ENCODE measurements at places on chromosomes 11 and 22.

DNA sequence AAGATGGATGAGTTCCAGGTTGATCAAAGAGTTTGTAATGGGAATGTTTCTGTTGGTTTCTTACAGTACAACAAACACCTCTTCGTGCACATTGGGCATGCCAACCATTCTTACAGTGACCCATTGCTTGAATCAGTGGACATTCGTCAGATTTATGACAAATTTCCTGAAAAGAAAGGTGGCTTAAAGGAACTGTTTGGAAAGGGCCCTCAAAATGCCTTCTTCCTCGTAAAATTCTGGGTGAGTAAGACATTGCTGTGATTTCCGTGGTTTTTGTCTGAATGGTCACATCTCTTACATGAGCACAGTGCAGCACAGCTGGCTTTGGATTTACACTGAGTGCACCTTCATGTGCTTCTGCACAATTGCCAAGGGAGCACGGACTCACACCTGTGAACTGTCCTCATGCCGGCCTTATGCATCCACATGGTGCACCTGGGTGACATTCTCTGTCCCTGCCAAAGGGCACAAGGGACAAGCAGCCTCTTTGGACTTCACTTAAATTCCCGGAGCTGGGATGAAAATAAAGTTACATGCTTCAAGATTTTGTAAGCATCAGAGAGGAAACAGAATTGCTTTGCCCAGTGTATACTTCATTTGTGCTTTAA lies 107.1 kb upstream of the RASSF10 start:
- DNase-seq: no peak

DNA sequence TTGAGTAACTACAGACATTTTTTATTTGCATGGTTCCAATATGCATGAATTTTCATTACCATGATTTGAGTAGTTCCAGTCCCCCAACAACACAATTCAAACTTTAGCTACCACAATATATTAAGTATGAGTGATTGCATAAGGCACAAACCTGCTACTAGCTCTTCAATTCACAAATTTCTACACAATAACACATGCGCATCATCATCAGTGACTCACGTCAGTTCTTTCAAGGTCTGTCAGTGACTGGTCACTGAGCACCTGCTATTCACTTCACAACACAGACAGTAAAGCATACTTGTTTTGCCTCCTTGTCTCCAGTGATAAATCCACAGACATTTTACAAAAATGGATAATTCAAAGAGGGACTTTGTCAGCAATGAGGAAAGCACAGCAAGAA lies 435.1 kb upstream of the CCDC90B start:
- DNase-seq: no peak

GRCh38 chr11:115460512-115460911 lies 43.7 kb downstream of the CADM1 start:
- DNase-seq: no peak

DNA sequence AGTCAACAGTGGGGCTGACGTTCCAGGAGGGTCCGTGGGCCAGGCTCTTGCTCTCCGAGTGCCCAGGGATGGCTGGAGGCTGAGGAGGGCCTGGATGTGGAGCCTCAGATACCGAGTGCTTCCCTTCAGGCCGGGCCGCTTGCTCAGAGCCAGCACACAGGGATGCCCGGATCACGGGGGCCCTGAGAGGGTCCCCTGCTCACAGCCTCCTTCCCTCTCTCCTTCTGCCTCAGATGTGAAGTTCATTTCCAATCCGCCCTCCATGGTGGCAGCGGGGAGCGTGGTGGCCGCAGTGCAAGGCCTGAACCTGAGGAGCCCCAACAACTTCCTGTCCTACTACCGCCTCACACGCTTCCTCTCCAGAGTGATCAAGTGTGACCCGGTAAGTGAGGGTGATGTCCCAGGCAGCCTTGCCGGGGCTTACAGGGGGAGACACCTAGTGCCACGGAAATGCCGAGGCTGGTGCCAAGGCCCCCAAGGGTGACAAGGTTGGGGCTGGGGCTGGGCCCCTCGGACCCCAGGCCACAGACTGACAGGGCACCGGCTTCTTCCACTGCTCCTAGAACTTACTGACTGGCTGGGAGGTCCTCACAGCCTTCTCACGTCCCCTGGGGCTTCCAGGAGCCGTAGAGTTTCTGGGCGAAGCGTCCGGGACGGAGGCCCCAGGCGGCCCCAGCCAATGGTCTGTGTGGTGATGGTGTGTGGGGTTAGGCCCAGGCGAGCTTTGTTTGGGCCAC lies 7.0 kb downstream of the CCND1 start:
- DNase-seq: no peak

GRCh38 chr22:21073023-21073422 lies 27.3 kb downstream of the LRRC74B start:
- DNase-seq: no peak

DNA sequence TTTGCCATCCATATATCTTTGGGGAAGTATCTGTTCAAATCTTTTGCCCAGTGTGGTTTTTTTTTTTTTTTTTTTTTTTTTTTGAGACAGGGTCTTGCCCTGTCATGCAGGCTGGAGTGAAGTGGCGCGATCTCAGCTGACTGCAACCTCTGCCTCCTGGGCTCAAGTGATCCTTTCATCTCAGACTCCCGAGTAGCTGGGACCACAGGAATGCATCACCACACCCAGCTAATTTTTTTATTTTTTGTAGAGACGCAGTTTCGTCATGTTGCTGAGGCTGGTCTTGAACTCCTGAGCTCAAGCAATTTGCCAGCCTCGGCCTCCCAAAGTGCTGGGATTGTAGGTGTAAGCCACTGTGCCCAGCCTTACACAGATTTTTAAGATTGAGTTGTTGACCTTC lies 4.8 kb upstream of the FAM118A start:
- DNase-seq: no peak

- no peak for DNase-seq
Measured at GRCh38 chr11:9625728-9626127, 38.1 kb upstream of the SWAP70 start.

- no peak for DNase-seq
Measured at GRCh38 chr22:50112151-50113118, 22.6 kb downstream of the MOV10L1 start.

GRCh38 chr11:849951-850774 lies 7.5 kb downstream of the TSPAN4 start:
- no peak for DNase-seq

DNA sequence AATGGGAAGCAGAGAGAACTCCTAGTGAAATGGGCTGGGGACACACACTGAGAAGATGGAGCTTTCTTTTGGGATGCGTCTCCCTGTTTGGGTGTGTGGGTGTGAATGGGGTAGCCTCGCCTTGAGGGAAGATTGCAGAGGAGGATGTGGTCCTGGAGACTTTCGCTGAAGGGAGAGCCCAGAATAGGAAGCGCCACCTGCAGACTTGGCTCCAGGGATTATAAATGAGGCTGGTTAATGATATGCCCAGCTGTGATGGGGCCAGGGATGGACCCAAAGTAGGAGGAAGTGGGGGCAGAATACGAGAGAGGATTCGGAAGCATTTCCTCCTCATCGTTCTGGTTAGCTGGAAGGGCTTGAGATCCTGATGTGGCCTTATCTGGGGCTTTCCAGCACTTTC lies 13.7 kb downstream of the RELT start:
- DNase-seq: no peak

DNA sequence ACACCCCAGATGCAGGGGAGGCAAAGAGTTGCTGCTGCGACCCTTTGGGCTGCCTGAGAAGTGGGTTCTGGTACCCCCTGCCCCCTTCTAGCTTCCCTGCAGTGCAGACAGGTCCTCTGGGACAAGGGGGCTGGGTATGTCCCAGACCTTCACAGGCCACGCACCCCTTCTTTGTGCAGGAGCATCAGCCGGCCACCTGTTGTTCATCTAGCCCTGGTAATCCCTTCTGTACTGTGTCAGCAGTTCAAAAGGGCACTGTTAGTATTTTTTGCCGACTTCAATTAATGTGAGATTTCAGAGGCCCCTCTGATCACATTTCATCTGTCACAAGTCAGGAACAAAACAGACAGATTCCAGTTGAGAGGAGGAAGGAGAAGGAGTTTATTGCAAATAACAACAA lies 49.9 kb downstream of the ALX4 start:
- no peak for DNase-seq

- no peak for DNase-seq
Measured at GRCh38 chr11:129251067-129251466, 58.9 kb upstream of the ARHGAP32 start.

DNA sequence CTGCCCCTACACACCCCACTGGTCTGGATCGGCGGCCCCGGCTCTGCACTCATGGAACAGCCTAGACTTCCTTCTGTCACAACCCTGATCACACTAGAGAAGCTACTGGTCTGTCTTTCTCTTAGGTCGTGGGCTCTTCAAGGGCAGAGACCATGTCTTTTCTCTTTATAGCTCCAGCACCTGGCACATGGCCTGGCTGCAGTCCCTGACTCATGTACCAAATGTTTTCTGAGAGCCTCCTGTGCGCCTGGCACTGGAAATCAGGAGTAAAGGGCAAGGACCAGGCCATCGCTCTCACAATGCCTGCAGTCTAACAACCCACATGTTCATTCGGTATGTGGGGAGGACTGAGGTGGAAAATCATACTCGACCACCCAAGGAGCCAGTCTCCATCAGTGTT lies 7.5 kb downstream of the ASCC2 start:
- DNase-seq: no peak

- no peak for DNase-seq
Measured at GRCh38 chr11:118147502-118147901, 5.1 kb downstream of the SCN4B start.

GRCh38 chr22:20992056-20992442 lies 9.9 kb downstream of the THAP7 start:
- DNase-seq: no peak

DNA sequence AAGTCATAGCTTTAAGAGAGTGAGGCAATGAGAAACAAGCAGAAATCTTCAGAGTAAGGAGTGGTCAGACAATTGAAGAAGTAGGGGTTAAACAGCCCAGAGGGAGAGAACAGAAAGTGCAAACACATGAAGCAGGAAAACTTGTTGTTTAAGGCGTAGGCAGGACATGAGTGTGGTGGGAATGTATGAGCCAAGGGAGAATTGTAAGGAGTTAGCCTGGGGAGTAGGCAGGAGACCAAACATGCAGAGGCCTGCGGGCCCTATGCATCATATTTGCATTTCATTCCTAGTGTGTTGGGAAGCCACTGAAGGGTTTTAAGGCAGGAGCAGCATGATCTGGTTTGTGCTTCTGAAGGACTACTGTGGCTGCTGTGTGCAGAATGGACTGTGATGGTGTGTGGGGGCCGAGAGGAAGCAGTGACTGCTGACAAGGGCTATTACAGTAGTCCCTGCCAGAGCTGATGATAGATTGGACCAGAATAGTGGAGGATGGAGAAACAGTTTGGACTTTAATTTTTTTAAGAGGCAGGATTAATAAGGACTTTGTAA lies 179.9 kb upstream of the C11orf87 start:
- DNase-seq: no peak

- no peak for DNase-seq
Measured at GRCh38 chr22:41302811-41303210, 1.5 kb downstream of the ZC3H7B start.

GRCh38 chr11:84136926-84137325 lies 850.8 kb upstream of the CCDC90B start:
- DNase-seq: no peak

- DNase-seq: no peak
Measured at GRCh38 chr11:87425391-87425790, 387.7 kb downstream of the TMEM135 start.

- no peak for DNase-seq
Measured at GRCh38 chr22:30668386-30668710, 673 bp upstream of the DUSP18 start.

DNA sequence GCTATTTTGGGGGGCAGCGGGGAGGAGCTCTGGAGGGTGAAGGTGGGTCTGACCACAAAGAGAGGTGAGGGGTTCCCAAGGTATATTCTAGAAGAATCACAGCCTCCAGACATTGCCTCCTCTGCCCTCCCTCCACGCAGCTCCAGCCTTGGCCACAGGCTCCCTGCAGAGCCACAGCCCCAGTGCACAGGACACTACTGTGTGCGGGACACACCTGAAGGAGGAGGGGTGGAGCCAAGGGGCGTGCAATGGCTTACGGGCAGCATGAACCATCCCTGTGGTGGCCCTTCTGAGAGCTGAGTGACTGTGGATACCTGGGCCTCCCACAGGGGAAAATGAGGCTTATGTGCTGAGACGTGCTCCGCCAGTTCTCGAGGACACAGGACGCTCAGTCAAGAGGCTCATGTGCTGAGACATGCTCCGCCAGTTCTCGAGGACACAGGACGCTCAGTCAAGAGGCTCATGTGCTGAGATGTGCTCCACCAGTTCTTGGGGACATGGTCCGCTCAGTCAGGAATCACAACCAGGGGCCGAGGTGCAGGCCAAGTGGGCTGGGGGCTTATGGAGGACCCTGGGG lies 417.3 kb downstream of the SHANK2 start:
- no peak for DNase-seq

DNA sequence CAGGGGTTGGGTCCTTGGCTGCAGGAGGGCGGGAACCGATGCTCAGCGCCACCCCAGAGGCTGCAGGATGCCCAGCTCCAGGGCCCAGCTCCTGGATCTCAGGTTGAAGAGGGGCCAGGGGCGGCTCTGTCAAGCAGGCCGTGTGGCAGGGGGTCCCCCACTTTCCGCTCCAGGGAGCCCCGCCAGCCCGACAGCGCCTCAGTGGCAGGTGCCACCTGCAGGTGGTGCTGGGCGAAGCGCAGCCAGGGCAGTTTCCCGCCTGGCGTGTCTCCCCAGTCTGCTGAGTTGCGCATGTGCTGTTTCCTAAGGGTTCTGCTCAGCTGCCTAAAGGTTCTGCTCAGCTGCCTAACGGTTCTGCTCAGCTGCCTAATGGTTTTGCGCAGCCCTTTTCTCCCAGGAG lies 442.1 kb downstream of the POTEH start:
- DNase-seq: no peak

DNA sequence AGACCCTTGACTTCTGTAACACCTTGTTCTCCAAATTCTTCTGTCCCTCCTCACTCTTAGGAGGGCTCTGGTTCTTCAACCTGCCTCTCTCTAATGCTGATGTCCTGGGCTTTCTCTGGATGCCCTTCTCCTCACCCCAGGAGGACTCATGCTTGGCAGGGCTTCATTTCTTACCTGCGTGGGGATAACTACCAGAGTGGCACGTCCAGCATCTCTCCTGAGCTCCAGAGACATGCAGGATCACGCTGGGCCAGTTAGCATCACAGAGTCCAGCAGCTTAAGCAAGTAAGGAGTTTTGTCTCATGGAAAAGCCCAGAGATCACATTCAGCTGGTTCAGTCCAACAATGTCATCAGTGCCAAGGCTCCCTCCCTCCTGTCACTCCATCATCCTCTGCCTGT lies 36.4 kb downstream of the RTL6 start:
- DNase-seq: no peak

DNA sequence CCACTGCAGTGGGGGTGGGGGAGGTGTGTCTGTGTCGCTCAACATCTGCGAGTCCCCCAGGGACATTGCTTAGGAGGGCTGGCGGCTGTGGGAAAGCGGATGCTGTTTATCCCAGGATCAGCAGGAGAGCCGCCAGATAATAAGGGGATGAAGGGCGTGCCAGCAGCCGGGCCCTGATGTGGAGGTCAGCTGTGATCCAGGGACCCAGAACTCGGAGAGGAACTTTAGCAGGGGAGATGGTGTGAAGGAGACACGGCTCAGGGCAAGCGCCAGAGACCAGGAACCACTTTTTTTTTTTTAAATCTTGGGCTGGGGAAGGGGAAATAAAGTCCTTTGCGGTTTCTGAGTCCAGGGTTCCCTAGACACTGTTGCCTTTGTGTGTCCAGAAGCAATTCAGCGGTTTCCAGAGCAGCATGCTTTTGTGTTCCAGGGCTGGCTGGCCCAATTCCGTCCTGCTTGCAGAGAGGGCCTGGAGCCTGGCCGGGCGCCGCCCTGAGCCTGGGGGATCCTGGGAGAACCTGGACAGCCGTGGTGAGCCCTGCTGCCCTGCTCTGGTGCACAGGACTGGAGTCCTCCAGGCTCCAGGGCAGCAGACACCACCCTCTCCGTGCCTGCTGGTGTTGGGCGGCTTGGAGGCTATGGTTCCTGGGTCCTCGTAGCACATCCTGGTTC lies at the start of gene GRAMD4:
Gene GRAMD4 (plus strand): TSS at position 557 of the 672 bp plus-strand sequence. CDS start 6,414 bp downstream, outside the sequence.
- no peak for DNase-seq

Measured in activated T-helper 1 cell treated with anti-CD3 and anti-CD28 coated beads, Interleukin-12 subunit alpha, Interleukin-12 subunit beta, Interleukin-2, Interleukin-4 antibody, amounts not matched to agents 30 ng/mL and 10 ng/mL and 1 ng/mL, durations not matched to agents 14 hours and 24 hours and 36 hours (primary cell).